ENCODE measurements at places on chromosomes 2 and 18.

DNA sequence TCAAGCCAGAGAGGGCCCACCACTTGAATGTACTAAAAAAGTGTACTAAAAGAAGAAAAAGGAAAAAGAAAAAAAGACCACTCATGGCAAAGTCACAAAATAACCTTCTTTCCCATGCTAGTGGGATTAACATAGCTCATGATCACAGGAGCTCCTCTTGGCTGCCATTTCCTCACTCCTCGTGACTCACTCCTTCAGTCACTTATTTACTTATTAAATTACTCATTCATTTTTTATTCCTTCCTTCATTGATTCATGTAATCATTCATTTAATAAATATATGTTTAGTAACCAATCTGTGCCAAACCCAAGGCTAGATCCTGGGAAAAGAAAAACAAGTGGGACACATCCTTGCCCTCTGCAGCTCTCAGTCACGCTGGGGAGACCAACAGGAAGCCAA is 300.5 kb downstream of the INSIG2 start:
- DNase-seq = no peak

DNA sequence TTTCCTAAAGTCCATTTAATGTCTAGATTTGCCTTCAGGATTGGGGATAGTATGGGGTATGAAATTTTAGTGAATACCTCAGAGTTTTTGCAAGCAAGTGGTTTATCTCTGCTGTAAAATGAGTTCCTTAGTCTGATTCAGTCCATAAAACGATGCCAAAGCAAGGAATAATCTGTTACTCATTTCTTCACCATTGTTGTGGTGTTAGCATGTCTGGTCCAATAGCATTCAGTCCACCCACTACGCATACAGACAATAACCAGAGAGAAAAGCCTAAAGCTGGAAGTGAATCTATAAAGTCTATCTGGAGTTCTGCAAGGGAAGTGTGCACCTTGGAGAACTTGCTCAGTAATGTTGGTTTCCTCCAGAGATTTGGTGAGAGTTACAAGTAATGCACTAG is 12.9 kb upstream of the DPP4 start:
- DNase-seq = no peak

- no peak for DNase-seq
These were observed 9.1 kb downstream of the ALPP start for GRCh38 chr2:232387451-232388171.

DNA sequence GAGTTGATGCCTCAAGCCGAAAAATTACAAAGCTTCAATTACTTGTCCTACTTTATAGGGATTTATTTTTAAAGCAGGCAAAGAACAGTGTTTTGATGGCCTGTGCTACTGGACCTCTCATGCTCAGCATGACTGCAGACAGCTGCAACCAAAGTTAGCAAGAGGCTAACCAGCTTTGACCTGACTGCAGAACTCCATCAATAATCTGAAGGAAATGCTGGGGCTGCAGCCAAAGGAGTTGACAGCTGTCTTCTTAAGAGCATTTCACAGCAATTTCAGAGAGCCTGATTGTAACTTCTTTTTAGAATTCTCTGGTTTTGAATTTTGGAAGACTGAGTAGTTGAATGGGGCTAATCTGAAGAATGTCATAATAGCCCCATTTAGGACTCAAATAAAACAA is 46.5 kb upstream of the SESTD1 start:
- no peak for DNase-seq

- peak; percentile 25 for DNase-seq
These were observed 97.9 kb upstream of the GPR45 start for GRCh38 chr2:105143467-105144151.

GRCh38 chr2:232319803-232320442 is 58.6 kb upstream of the ALPP start:
- DNase-seq = no peak

DNA sequence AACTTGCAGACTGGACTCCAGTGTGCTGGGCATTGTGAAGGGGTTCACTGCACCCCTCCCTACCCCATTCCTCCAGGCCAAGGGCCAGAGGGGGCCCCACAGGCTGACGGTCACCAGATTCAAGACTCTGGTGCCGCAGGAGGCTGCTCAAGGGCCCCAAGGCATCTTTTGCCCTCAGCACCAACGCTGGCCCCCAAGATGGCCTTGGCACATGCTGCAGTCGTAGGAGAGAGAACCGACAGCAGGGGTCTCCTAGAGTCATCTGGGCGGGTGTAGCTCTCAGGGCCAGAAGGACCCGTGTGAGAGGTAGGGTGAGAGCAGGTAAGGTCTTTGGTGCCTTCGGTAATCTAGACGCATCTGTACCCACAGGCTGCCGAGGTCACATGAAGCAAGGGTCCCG is 18.7 kb upstream of the ODC1 start:
- DNase-seq = no peak

GRCh38 chr18:61854578-61855448 is 38.0 kb downstream of the RNF152 start:
- peak; percentile 5 for DNase-seq

- no peak for DNase-seq
These were observed 311.5 kb downstream of the CBLN2 start for GRCh38 chr18:72232644-72233043.

DNA sequence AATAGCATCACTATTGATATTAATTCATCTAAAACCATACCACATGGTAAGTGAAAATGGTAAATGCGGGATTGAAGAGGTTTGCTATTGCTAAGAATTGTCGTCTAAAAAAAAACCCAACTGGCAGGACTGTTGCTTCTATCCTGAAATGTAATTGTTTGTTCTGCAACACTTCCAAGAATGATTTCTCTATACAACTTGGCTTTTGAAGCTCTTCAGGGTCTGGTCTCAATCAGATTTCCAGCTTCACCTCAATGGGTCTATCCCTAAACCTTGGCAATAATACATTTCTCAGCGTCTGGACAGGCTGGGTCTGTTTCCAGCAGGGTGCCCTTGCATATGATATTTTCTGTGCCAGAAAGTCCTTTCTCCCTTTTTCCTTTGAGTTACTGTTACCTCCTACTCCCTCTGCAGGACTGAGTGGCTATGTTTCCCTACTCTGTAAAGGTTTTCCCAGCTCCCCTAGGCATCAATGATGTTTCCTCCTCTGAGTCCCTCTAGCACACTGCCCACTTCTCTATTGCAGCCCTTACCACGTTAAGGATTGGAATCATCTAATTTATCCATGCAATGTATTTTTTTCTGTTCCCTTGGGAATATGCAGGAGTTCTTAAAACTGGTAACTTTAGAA is 118.2 kb upstream of the REV1 start:
- no peak for DNase-seq

GRCh38 chr2:186531257-186531775 is 45.3 kb downstream of the ZC3H15 start:
- DNase-seq = no peak

GRCh38 chr2:230765611-230766300 is 53.1 kb downstream of the CAB39 start:
- DNase-seq = no peak

- DNase-seq = no peak
These were observed 1407.4 kb downstream of the SUCLG1 start for GRCh38 chr2:83051538-83052170.

DNA sequence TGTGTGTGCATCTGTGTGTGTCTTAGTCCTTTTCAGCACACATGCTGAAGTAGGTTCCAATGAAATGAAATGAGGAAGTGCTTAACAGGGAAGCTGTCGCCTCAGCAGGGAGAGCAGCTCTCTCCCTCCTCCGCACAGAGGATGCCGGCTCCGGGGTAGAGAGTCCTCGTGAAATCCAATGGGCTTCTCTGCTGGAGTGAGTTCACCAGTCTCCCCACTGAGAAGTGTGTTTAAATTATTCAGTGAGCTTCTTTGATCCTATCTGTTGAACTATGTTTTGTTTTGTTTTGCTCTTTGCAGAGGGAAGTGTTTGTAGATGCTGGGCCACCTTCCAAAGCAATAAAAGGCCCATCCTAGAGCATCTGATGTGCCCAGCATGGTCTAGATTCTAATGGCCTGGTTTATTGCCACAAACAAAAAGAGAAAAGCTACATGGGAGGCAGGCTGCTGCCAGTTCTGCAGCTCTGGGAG is 6.7 kb downstream of the PPP1R7 start:
- DNase-seq = no peak

- no peak for DNase-seq
These were observed 33.2 kb upstream of the FOSL2 start for GRCh38 chr2:28359222-28360057.

GRCh38 chr2:70118798-70119454 is 31.6 kb downstream of the PCBP1 start:
- peak; percentile 37 for DNase-seq

DNA sequence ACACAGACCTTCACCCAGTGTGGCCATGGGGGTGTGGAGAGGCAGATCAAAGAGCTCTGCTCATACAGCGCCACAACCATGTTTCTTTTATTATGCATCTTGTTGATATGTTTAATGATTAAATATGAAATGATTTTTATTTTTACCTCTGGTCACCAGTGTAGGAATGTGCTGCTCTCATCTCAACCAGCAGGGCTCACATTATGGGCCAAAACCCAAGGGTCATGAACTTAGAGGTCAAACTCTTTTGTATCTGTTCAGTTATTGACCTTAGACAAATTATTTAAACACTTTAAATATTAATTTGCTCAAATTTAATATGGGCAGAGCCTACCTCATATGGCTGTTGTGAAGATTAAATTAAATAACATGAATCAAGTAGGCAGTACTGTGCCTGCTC is 386.2 kb downstream of the ALK start:
- DNase-seq = no peak

GRCh38 chr2:209472871-209473270 is 49.0 kb downstream of the MAP2 start:
- no peak for DNase-seq

- DNase-seq = no peak
These were observed 68.3 kb downstream of the NDUFA10 start for GRCh38 chr2:239956818-239957261.

- DNase-seq = no peak
These were observed 52.0 kb downstream of the LYPD1 start for GRCh38 chr2:132617989-132618388.

GRCh38 chr18:61637905-61638595 is 254.8 kb downstream of the RNF152 start:
- no peak for DNase-seq

- peak; percentile 23 for DNase-seq
These were observed 669 bp downstream of the LNPK start for GRCh38 chr2:176001281-176001915.

DNA sequence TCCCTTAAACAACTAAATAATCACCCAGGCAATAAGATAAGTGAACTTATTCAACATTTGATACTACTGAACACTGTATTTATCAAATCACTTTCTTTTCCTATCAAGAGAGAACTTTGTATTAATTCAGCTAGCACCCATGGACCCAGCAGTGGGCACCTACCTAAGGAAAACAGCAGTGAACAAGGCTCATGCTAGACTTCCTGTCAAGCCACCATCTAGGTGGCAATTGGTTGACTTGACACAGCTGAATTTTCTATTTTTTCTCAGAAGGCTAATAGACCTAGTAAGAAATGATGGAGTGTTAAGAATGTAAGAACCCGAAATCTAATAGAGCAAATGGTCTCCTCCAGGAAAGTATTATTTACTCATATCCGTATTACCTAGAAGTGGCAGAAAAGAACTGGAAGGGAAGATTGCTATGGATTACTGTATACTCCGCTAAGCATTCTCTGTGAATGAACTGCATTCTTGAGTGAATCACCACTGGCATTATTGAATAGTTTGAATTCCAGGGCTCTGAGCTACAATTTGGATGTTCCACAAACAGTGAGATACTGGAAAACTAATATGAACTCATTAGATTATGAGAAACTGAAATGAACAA is 988.2 kb upstream of the CDH2 start:
- DNase-seq = no peak

DNA sequence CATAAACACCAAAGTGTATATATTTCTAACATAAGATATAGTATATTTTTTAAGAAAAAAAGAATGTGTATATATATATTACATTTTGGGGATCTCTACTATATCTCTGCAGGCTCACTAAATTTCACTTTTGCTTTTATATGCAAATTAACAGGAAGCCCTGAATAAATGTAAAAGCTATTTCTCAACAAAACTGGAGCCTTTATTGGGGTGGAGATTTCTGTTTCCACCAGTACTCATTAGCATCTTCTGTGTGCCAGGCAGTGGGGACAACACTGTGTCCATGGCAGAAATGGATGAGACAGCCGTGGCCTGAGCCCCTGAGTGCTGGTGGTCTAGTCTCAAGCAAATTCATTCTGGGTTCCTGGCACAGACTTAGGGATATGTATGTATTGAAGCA is 41.3 kb downstream of the C18orf63 start:
- DNase-seq = no peak

DNA sequence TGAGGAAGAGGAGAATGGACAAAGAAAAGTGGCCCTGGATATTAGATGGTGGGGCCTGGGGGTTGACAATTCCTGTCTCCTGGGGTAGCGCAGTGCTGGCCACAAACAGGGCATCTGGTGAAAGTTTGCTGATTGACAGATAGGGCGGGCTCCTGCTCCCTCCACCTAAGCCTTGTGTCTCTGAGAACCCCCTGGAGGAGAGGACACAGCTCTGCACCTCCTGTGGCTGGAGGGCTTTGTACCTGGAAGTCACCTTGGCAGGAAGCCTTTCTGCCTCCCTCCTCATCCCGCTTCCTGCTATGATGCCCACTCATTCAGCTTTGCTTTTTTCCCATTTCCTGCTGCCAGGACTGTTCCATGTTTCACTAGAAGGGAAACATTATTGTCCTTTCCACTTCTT is 72.4 kb downstream of the RHOB start:
- DNase-seq = no peak

- no peak for DNase-seq
These were observed 396.9 kb upstream of the NXPH2 start for GRCh38 chr2:139177041-139177440.

DNA sequence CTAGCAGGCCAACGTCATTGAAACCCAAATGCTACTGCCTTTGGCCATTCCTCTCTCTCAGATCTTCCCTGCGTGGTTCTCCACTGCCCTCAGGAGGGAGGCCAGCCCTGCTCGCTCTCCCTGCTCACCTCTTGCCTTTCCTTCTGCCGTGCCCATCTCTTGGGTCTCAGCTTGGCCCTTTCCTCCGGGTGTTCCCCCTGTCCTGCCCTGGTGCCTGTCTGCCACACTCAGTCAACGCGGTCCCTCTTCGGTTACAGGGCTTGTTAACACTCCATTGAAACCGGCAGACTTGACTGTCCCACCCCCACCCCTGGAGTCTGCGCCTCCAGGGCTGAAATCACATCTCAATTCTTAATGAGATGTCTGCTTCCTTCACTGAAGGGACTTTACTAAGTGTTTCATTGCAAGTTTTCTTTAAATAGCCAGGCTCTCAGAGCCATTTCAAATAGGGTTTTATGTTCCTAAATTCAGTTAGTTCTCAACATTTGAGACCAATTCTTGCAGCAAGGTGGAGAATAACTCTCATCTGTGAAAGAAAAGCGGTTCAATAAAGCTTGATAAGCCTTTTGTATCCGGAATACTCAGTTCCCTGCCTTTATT is 237.6 kb downstream of the DYSF start:
- no peak for DNase-seq

- no peak for DNase-seq
These were observed 213.0 kb downstream of the SP3 start for GRCh38 chr2:173752152-173752551.

- no peak for DNase-seq
These were observed 390.4 kb downstream of the CMPK2 start for GRCh38 chr2:6475155-6475940.

GRCh38 chr18:6576718-6577375 is 152.7 kb upstream of the ARHGAP28 start:
- no peak for DNase-seq
